Hematopoietic multipotent progenitor cell treated with erythropoietin and hydrocortisone succinate and interleukin-3 and kit ligand, for 6 days (in vitro differentiated cells): ENCODE measurements at places on chromosomes 6 and 20.

GRCh38 chr6:108768166-108768555 lies 80.1 kb upstream of the ARMC2 start:
- no peak for DNase-seq

- no peak for DNase-seq
Observed at GRCh38 chr6:139891471-139891870, 517.0 kb upstream of the CITED2 start.

DNA sequence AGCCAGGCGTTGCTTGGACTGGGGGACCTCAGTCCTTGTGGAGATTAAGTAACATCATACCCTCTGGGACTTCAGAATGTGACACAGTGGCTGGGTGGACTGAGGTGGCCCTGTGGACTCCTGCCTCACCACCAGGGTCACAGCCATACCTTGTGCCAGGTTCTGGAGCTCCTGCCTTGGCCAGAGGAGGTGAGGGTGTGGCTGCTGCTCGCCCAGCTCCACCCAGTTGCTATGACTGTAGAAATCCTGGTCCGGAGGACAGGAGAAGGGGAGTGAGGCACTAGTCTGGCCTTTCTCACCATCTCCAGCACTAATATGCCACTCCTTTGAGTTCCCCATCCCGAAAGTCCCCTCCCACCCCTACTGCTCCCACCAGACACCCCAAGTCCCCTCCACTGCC lies 1.9 kb downstream of the VWA7 start:
- DNase-seq = no peak

- DNase-seq = no peak
Observed at GRCh38 chr6:118965371-118965770, 30.4 kb upstream of the MCM9 start.

- DNase-seq = peak; percentile 84
Observed at GRCh38 chr6:27472182-27472616, 706 bp downstream of the ZNF184 start.

- no peak for DNase-seq
Observed at GRCh38 chr6:15829156-15829555, 166.3 kb upstream of the DTNBP1 start.
